ENCODE measurements at places on chromosomes 5 and 9.

DNA sequence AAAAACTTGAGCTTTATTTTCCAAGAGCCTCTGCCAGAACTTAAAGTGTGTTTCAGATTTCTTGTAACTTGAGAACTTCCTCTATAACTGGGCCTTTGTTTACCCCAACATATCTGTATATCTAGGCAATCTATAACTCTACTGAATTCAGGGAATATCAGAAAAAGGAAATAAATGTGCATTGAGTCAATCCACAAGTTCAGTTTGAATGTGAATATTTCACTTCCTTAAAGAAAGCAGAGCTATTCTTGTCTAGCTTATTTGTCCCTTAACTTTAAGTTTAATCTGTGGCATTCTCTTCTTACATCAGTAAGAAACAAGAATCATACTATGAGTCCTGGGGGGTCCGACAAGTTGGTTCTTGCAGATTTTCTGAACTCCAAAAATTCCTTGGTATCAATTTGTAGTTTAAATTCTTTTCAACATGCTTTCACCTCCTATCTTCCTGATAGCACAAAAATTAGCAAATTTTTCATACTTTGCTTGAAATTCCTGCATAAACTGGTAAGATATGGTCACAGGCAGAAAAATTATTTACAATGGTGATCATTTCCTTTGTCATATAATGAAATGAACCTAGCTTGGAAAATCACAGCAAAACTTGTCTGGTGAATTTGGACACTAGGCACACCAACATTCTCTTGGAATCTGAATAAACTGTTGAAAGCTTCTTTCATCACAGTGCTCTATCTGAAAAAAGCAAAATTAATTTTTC, 19.8 kb upstream of the ITGA1 start:
- DNase-seq, result no peak

GRCh38 chr5:44997506-44997905, 188.8 kb downstream of the MRPS30 start:
- DNase-seq, result no peak

DNA sequence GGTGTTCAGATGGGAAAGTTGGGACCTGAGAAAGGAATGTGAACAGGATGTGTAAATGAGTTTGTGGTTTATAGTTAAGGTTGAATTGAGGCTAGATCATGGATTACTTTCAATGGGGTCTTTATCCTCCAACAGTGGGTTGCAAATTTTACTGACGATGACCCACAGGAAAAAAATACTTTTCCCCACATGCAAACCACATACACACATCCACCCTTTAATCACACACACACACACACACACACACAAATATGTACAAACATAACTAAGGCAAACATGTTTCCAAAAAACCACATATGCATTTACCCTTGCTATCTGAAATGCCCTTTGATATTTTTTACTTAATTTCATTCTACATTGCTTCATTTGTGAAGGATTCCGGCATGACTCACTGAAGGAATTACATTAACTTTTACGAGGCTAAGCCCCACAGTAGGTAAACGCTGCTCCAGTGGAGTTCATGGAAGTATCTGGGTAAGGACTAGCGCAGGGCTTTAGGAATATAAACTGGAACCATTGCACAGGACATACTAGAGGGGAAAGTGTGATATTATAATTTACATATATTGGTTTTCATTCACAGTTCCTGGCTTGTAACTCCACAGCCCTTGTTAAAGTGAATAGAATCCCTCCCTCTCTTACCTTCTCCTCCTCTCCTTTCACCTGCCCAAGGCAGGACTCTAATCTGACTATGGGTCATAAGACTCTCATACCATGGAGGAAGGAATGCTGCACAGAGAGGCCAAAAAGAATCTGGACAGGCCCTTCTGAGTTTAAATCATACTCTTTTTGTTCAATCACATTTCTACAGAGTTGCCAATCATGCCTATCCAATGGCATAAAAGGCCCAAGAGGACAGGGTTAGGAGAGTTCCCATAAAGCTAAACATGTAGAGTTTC, 8.5 kb upstream of the SPEF2 start:
- DNase-seq, result no peak

- no peak for DNase-seq
Measured at GRCh38 chr5:1913578-1913977, 30.9 kb upstream of the IRX4 start.

GRCh38 chr5:1754531-1755220, 45.0 kb downstream of the MRPL36 start:
- no peak for DNase-seq

- DNase-seq, result no peak
Measured at GRCh38 chr5:159854916-159855315, 61.4 kb upstream of the ADRA1B start.

- no peak for DNase-seq
Measured at GRCh38 chr9:4781408-4781807, 11.3 kb upstream of the RCL1 start.

DNA sequence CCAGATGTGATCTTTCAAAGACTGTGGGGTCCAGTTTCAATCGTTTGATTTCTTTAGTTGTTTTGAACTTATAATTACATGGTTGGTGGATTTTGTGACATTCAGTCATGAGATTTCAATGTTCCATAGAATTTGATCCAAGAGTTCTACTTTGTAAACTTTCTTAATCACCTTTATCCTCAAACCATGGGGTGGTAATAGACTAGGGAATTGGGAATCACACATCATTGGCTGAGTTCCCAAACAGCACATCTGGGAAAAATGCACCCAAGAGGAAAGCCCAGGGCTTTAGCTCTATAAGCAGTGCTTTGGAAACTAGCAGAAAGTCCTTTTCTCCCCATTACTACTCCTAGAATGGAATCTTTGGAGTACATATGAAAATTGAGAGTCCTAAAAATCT, 177.6 kb downstream of the NNT start:
- DNase-seq, result no peak

DNA sequence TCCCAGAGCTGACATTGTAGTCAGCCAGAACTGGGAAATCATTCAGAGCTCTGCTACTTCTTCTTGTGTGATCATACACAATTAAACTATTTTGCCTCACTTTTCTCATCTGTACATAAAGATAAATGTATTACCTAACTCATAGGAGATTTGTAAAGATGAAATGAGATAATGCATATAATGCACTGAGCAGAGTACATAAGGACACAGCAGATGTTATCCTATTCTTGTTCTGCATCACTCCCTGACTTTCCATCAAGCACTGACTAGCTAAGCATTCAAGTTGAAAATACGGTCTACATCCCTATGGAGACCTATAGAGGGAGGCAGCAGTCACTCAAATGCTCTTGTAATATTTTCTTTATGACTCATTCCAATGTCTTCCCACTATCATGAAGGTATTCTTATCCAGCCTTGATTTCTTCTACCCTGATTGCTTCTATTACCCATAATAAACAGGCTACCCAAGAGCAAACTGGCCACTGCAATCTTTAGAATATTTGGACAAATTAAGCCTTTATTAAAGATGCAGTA, 16.3 kb upstream of the PRR16 start:
- no peak for DNase-seq

- no peak for DNase-seq
Measured at GRCh38 chr5:5781335-5781734, 358.9 kb downstream of the ICE1 start.

GRCh38 chr5:165525271-165525670, 2019.9 kb downstream of the MAT2B start:
- DNase-seq, result no peak

DNA sequence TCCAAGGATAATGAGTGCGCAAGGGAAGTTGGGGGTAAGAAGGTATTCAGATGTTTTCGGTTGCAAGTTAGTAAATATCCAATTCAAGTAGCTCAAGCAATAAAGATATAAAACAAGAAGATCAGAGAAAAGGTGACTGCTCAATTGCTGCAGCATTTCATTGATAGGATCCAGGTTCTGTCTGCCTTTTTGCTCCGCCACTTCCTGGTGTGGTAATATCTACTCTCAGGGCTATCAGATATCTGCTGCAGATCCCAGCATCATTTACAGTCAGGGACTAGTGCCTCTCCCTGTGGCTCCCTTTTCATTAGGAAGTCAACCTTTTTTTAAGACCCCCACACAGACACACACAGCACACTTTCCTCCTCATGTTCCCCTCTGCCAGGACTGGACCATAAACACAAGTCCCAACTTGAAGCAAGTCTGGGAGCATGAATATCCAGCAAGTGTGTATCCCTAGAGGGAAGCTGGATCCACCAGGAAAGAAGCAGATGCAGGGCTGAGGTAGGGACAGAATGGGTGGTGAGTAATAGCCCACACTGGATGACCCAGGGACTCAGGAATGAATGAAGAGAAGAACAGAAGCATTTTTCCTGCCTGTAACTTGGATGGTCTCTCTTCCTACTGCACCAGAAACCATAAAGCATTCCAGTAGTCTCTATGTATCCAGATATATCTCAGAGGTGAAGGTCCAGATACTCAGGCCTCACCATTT, 53.7 kb downstream of the ZNF622 start:
- no peak for DNase-seq

DNA sequence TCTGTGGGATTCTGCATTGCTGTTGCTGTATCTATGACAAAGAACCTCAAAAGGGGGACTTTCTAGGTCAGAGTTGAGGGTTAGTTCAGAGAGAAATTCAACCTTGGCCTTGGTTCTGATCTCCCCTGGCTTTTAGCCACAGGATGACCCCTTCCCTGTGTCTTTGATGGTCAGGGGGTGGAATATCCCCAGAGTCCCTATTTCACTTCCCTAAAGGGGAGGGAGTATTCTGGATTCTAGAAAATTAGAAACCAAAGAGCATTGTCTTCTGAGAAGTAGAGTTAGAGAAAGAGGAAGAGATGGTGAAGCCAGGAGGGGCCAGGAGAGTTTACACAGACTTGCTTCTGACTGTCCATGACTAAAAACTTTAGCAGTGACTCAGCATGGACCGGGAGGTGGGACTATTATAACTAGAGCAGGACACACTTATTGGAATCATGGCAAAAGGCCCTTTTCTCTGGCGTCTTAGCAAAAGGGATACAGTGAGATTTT, 56.2 kb upstream of the LPAR1 start:
- no peak for DNase-seq

Data from NCI-H774 (cell line).